Kidney tubule cell (primary cell): ENCODE measurements at places on chromosomes 1 and 21.

DNA sequence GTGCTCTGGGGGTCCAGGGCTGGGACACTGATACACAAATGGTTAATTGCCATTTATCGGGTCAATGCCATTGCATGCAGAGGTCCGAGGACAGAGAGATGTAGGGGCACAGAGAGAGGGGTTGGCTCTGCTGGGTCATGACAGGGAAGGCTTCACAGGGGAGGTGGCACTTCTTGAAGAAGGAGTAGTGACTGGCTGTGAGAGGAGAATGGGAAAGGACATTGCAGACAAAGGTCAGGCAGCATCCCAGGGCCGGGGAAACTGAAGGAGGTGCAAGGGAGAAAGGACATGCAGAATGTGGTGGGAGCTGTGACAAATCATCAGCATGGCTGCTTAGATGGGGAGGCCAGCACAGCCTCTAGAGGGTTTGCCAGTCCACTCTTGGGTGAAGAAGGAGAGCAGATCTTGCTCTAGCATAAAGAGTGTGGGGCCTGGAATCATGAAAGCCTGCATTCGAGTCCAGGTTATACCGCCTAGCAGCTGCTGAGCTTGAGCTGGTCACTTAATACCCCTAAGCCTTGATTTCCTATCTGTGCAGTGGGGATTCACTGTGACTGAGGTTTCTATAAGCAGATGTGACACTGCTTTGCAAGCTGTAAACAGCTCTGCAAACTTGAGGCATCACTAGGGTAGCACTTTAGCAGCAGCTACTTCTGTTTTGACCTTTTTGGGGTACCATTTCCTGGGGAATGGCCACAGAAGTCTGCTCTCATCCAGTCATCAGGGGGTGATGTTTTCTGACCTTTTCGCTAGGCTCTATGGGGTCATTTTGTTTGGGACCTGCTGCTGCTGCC is 59.2 kb upstream of the EPS8L3 start:
- no peak for DNase-seq

GRCh38 chr1:96482616-96483015 is 239.0 kb upstream of the PTBP2 start:
- no peak for DNase-seq

DNA sequence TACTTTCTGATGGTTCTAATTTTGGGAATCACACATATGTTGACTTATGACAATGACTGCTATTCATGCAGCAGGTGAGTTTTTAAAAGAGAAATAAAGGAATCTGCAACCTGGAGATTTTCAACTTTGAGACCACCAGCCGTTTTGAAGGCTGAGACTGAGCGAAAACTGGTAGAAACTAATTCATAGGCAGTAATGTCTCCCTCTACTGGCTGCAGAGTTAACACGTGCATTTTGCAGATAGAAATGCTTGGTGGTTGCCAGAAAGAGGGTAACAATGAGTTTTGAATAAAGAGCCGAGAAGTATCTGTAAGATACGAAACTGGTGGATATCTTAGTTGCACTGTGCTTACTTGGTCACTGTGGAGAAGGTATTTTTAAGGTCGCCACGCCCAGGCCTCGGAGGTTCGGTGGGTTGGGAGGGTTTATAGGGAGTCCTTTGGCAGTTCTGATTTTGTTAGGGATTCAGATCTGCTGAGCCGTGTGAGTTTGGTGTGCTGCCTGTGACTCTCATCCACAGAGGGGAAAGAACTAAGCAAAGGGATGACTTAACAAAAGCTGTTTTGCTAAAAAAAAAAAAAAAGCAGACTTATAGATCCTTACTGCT is 83.0 kb downstream of the RYR2 start:
- peak; percentile 6 for DNase-seq

- no peak for DNase-seq
Observed at GRCh38 chr1:72286401-72286800, 4.1 kb upstream of the NEGR1 start.

DNA sequence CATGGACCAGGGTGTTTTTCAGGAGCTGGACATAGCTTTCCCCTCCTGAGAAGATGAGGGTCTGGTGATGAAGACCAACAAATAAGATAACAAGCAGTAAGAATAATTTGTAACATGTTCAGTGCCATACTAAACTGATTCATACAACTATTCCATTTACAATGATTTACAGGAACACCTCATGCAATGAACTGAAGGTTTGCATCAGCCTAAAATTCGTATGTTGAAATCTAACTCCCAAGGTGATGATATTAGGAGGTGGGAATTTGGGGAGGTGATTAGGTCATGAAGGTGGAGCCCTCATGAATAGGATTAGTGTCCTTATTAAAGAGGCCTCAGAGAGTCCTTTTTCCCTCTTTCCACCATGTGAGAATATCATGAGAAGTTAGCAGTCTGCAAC is 15.9 kb upstream of the NIBAN1 start:
- peak; percentile 3 for DNase-seq

GRCh38 chr1:221031458-221032203 is 152.4 kb downstream of the HLX start:
- no peak for DNase-seq

DNA sequence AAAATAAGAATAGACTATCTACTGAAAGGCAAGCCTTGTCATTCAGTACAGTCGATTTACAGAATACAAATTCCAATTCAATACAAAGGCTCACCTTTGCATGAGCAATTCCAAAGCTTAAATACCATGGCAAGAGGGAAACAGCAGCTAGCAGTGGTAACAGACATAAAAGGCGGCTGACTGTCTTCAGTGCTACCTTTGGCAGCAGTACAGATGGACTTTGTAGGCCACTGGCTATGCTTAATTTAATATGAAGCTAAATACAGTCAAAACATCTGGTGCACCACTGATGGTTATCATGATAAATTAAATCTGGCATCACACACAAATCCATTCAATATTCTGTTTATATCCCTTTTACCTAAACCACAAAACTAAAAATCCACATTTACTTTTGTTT is 62.4 kb downstream of the RERE start:
- DNase-seq = no peak

DNA sequence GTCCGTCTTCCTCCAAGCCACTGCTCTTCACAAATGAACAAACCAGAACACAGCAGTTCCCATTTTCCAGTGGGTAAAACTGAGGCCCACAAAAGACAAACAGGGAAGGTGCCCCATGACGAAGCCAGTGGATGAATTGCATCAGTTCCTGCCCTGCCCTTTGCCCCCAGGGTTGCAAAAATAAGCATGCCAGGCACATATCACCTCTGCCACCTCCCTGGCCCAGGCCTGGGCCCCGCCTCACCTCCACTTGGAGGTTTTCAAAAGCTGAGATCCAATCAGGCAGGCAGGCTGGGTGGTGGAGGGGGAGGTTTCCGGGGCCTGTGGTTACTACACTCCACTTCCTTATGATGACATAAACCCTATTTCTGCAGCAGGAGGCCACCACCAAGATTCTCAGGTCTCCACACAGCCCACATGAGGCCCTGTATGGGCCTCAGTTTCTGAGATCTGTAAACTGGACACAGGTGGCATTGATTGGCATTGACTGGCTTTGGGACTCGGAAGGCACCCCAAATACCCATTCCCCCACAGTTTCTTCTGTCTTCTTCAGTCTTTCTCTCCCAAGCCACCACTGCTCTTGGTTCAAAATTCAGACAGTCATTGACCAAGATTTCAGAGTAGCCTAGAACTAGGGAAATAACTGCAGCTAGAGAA is 4.1 kb downstream of the KIF21B start:
- DNase-seq = peak; percentile 85

DNA sequence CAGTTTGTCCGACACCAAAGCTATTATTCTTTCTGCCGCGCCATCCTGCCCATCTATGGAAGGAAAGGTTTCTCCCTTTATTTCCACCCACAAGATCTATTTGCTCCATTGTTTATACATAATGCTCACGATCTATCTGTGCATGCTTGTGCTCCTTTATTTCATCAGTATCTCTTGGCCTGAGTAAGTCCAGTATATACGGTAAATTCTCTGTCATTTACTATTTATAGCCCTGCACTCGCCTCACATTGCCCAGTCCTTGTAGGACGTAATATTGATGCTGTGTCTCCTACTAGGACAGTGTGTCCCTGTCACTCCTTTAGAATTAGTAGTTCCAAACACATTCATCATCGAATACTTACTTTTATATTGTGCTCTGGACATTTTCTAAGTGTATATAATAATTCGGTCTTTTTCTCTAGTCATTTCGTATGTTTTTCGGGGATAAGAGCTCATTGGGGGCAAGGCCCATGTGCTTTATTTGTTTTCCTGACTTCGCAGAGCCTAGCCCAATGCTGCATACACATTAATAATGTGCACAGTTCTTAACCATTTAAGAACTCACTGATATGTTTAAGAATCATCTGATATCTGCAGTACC is 3.1 kb upstream of the NID1 start:
- DNase-seq = no peak

DNA sequence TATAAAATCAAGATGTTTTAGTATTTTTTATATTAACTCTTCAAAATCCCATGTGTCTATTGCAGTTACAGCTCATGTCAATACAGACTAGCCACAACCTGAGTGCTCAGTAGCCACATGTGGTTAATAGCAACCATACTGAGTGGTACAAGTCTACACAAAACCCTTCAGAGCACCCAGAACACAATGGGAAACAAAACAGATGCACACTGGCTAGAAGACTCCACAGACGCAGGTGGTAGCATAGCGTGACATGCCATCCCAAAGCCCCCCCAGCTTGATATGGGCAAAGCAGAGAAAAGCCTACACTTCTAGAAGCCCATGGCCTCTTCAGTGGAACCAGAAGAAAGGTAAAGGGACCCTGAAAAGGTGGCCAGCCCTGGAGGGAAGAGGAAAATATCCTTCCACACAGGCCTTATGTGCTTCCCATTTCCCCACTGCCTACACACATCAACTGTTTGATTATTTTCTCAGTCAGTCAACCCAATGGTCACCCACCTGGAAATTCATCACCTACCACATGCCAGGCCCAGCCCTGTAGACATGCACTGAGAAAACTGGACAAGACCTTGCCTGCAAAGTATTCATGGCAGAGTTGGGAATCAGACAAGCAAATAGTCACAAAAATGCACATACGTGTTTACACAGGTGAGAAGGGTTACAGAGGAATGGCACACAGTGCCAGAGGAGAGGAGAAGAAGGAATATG is 175.0 kb downstream of the VAV3 start:
- DNase-seq = no peak

DNA sequence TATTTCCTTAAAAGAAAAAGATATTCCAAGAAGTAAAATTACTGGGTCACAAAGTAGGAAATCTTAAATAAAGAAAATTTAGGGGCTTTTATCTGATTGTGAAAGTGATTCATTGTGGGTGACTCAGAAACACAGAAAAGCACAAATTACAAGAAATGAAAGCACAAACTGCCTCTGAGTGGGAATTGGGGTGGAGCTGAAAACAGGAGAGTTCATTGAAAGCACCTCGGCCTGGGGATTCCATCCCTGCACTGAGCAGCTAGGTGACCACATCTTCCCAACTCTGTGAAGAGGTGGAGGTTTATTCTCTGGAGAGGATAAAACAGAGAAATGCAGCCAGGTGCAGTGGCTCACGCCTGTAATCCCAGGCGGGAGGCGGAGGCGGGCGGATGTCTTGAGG is 7.4 kb downstream of the GJA4 start:
- no peak for DNase-seq

DNA sequence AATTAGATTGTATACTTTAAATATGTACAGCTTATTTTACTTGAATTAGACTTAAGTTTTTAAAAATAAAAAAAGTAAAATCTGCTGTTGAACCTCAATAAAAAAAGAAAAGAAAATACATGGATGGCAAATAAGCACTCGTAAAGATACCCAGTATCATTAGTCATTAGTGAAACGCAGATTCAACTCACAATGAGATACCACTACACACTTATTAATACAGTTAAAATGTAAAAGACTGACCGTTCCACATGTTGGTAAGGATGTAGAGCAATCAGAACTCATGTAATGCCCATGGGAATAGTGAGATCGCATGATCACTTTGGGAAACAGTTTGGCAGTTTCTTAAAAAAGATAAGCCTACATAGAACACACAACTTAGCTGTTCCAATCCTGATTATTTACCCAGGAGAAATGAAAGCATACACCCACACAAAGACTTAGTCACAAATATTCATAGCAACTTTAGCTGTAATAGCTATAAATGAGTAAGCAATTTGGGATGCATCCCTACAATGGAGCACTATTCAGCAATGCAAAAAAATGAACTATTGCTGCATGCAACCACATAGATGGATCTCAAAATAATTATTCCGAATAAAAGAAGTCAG is 7.3 kb downstream of the SH2D1B start:
- DNase-seq = peak; percentile 19

DNA sequence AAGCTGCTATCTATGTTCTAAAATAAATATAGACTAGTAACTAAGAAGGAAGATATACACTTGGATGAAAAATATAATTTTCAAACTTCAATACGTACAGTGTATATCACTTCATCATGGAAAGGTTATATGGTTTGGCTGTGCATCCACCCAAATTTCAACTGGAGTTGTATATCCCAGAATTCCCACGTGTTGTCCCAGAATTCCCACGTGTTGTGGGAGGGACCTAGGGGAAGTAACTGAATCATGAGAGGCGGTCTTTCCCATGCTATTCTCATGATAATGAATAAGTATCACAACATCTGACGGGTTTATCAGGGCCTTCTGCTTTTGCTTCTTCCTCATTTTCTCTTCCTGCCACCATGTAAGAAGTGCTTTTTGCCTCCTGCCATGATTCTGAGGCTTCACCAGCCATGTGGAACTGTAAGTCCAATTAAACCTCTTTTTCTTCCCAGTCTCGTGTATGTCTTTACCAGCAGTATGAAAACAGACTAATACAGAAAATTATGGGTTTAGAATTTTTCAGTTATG is 10.7 kb downstream of the NEGR1 start:
- no peak for DNase-seq

GRCh38 chr21:45590726-45591618 is 48.7 kb upstream of the SLC19A1 start:
- no peak for DNase-seq

- no peak for DNase-seq
Observed at GRCh38 chr1:33060579-33061083, 20.3 kb upstream of the AZIN2 start.

GRCh38 chr21:38857152-38857825 is 51.6 kb downstream of the ETS2 start:
- no peak for DNase-seq

GRCh38 chr1:34736692-34737091 is 18.2 kb upstream of the GJB5 start:
- no peak for DNase-seq

DNA sequence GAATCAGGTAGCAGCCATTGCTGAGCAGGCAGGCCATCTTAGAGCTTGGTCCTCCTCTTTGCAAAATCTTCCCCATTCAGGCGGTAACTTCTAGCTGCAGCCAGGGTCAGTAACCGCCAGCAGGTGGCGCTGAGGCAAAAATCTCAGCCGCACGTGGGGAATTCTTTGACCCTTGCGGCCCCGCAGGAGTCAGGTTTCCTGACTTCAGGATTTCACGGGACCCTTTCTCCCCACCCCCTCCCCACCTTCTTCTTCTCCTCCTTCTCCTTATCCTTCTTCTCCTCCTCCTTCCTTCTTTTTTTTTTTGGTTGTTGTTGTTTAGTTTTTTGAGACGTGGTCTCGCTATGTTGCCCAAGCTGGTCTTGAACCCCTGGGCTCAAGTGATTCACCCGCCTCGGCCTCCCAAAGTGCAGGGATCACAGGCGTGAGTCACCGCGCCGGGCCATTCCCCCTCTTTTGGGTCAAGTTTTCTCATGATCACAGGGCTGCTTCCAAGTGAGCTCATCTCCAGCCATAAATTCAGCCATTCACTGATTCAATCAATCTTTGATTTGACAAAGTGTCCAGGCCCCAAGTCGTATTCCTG is 33.4 kb upstream of the TENT5B start:
- DNase-seq = peak; percentile 74

GRCh38 chr1:150575072-150575489 is 4.3 kb downstream of the MCL1 start:
- peak; percentile 47 for DNase-seq

GRCh38 chr1:205714190-205714905 is 34.0 kb upstream of the SLC45A3 start:
- no peak for DNase-seq
